ENCODE measurements at places on chromosomes 7 and 10. TPM values are rescaled to one million over a fixed set of nuclear protein-coding genes. Genes with fewer than 3 reads are reported as not detected.

Gene CTAGE4
- total RNA-seq, result 2.5 TPM

Gene PARD3
- total RNA-seq, result 54.1 TPM

Gene VAX1
- 0.58 TPM for total RNA-seq

Gene DNA2
- 27.6 TPM for total RNA-seq

Gene TFR2
- 2.5 TPM for total RNA-seq

Gene SPDYE6
- total RNA-seq, result not detected

Gene HDAC9
- 6.8 TPM for total RNA-seq

Gene ZNF438
- 4.4 TPM for total RNA-seq

Gene FAM20C
- 17.4 TPM for total RNA-seq

Gene NUTM2B
- 1.00 TPM for total RNA-seq

Gene HMX3
- total RNA-seq, result not detected

Gene CLRN3
- 6.6 TPM for total RNA-seq

Gene MSMB
- 5.6 TPM for total RNA-seq

Gene TAC1
- total RNA-seq, result 18.9 TPM

Data from type B pancreatic cell (in vitro differentiated cells).